ENCODE measurements at places on chromosomes 3 and 15.

DNA sequence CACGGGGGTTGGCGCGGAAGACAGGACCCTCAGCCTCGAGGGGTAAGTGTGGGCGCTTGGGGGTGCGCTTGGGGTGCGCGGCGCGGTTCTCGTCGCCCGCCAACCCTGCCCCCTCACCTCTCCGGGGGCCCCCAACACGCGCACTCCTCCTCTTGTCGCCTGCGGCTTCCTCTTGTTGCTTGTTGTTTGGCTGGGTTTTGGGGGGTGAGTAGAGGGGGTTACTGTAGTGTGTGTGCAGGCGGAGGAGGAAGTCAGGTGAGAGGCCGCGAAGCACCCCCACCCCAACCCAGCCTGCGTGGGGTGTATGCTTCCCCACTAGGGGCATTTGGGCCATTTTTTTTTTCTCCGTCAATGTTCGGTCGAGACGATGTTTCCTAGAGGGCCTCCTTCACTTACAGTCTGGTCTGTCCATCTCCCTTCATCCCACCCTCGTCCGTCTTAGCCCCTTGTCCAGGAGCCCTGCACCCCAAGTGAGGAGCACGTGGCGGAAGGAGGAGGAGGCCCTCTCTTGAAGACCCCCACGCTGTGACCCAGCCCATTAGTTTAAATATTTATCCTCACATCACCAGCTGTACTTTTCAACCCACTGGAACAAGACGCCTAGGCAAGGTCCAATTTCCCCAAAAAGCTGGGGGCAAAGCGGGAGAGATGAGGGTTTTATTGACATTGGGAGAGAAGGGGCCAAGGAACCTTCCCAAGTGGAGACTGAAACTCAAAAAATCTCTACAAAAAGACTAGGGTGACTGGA, 20.4 kb upstream of the SATB1 start:
- no peak for DNase-seq

GRCh38 chr3:39497753-39498152, 30.3 kb downstream of the MOBP start:
- no peak for DNase-seq

GRCh38 chr15:80028937-80029336, 30.5 kb upstream of the ZFAND6 start:
- DNase-seq: no peak

- DNase-seq: no peak
These were observed 85.4 kb downstream of the FGF12 start for GRCh38 chr3:192641919-192642318.

GRCh38 chr3:8987645-8988383, 24.5 kb upstream of the RAD18 start:
- DNase-seq: no peak

DNA sequence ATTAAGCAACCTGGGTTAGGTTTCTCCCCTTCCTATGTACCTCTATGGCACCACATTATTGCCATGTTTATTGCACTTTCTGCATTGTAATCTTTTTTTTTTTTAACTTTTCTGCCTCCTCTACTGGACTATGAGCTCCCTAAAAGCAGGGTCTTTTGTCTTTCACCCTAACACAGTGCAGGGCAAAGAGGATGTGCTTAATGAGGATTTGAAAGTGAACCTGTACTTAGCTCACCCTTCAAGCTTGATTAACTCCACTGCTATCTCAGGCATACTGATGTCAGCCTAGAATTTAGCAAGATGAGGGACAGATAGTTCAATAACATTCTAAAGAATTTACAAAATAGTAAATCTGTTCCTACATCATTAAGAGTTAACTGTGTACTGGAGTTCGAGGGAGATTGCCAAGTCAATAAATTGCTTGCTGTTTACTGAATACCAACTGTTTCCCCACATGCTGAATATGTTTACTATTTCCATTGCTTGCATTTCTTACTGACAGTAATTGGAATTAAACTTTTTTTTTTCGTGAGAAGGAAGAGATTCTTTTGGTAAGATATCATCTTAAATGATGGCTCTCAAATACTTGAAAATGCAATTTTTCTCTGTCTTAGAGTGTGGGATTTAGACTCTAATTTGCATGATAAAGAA, 15.7 kb upstream of the PPARG start:
- no peak for DNase-seq

DNA sequence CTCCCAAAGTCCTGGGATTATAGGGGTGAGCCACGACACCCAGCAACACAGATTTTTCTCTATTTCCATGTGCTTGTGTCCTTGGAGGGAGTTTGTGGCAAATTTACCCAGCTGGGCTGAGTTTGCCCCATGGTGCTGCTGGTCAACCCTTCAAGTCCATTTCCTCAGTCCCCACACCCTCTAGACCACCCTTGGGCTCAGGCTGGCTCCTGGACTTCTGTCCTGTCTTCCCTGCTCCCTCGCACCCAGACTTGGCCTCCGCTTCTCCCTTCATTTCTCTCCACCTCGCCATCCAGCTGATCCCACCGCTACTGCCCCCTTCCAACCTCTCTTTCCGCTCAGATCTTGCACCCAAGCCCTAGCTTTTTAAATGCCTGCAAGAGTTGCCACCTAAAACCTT, 7.3 kb upstream of the RHOV start:
- no peak for DNase-seq
